CD14-positive monocyte (primary cell): ENCODE measurements at places on chromosomes 1 and 21.

DNA sequence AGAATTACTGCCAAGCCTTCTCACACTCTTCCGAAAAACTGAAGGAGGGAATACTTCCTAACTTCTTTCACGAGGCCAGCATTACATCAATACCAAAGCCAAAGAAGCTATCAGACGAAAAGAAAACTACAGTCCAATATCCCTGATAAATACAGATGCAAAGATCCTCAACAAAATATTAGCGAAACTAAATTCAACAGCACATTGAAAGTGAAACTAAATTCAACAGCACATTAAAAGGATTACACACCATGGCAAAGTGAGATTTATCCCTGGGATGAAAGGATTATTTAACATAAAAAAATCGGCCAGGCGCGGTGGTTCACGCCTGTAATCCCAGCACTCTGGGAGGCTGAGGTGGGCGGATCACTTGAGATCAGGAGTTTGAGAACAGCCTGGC lies 176.8 kb downstream of the FAF1 start:
- no peak for DNase-seq

DNA sequence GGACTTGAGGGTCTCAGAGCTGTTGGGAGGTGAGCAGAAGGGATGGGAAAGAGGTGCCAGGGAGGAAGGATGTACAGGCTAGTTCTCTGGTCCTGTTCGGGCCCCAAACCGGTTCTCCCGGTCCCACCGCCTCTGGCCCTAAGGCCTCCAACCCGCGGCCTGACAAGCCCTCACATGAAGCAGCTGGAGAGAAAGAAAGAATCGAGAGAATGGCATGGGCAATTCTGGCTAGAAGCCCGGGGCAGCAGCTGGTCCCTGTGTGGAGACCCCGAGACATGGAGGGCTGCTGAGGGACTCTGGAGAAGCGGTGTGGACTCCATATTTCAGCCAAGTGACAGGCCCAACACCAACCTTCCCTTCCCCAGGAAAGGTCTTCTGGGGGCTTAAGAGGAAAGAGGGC lies 730 bp downstream of the CDC42SE1 start:
- DNase-seq = no peak

- no peak for DNase-seq
Measured at GRCh38 chr1:56933606-56934005, 32.2 kb downstream of the C8B start.

DNA sequence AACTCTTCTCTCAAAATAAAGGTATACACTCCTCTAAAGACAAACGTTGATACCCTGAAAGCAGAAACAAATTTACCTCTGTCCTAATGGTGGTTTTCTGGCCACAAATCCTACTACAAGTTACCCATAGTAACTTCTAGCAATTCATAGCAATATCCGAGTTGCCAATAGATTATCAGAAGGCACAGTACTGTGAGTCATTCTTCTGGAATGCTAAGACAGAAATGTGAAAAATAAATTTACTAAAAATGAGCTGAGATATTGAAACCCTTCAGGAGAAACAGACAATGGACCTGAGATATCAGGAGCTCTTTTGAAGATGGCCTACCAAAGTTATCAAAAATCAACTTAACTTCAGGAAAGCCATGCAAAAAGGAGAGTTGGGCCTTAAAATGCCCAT lies 715.0 kb upstream of the ADAMTS5 start:
- no peak for DNase-seq

GRCh38 chr1:104476126-104476525 lies 726.4 kb downstream of the AMY1C start:
- no peak for DNase-seq

DNA sequence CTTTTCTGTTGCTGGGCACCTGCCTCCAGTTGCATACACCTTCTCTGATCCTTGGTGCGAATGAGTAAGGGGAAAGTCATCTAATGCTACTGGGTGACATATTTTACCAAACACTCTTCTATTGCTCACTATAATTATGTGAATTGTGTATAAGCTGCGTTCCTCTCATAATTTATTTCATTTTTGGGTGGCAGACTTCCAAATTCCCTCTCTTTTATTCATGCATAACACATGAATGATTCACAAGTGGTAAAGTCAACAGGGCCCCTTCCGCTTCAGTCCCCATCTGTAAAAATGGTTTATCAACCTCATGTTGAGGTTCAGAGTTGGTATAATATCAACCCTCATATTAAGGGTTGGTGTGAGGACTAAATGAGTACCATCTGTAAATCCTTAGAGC lies 3.2 kb upstream of the QSOX1 start:
- no peak for DNase-seq

DNA sequence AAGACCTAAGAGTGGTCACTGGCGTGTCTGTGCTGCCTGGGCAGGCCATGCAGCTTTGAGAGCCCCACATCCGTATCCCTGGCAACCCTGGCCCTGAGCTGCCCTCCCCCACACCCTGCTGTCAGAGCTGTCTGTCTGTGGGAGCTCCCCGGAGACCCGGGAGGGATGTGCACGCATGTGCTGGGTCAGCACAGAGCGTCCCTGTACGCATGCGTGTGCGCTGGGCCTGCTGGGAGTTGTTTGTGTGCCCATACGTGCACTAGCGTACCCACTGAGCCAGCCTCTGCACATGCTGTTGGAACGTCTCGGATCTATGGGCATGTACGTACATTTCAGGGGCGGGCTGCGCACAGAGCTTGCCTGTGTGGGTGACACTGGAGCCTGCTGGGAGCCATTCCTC lies 89.3 kb downstream of the EPHB2 start:
- no peak for DNase-seq

GRCh38 chr1:26853156-26853555 lies 9.8 kb upstream of the SFN start:
- DNase-seq = peak; percentile 60

DNA sequence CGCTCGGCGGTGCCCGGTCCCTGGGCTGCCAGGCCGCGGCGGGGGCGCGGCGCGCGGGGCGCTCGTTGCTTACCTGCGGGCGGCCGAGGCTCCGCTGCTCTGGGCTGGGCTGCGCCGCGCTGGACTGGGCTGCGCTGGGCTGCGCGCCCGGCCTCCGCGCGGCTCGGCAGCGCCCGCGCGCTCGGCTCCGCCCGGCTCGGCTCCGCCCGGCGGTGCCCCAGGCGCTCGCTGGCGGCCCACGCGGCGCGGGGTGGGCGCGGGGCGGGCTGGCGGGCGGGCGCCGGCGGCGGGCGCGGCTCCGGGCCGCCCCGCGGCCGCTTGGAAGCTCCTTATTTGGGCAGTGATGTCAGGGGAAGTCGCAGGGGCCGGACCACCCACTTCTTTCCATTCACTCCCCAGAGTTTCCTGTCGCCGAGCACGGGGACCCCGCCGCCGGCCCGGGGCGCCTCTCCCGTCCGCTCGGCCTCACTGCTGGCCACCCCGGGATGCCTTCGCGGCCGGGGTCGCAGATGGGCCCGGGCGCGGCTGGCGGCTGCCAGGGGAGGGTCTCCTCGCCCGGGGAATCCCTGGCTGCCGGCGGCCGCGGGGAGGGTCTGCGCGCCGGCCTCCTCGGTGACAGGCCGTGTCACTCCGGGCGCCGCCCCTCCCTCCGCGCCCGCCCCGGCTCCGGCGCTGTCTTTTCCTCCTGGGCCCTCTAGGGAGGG lies 177.7 kb upstream of the EDN2 start:
- peak; percentile 47 for DNase-seq

- DNase-seq = no peak
Measured at GRCh38 chr21:39489380-39489924, 37.7 kb downstream of the SH3BGR start.

GRCh38 chr1:245742896-245743295 lies 588.1 kb downstream of the KIF26B start:
- no peak for DNase-seq

GRCh38 chr21:29064850-29065481 lies 8.5 kb downstream of the CCT8 start:
- DNase-seq = peak; percentile 71

- peak; percentile 33 for DNase-seq
Measured at GRCh38 chr1:108643492-108644335, 17.2 kb downstream of the HENMT1 start.

DNA sequence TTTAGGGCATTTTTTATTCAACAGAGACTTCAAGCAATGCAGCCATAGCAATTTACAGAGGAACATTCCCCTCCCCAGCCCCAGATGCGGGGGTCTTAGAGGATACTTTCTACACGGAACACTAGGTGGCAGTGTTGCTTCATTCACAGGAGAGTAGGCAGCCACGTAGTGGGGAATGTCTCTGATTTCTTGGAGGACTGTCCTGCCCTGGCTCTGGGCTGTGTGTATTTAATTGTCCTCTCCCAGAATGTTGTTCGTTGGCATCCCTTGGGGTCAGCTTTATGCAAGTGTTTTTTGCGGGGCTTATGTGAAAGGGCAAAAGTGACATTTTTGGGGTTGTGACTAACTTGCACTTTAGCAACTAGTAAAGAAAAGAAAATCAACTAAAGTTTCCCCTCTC lies 96.9 kb downstream of the PAPPA2 start:
- no peak for DNase-seq

- no peak for DNase-seq
Measured at GRCh38 chr1:180185971-180186645, 31.4 kb downstream of the QSOX1 start.
